B cell (primary cell): ENCODE measurements at places on chromosomes 6 and 20. TPM values are rescaled to one million over a fixed set of nuclear protein-coding genes. Genes with fewer than 3 reads are reported as not detected.
A peak's percentile ranks its signal among the peaks of the same experiment; 100 is the strongest.

Gene EPB41L1
- 0.12 TPM in 1 of 2 replicates, not detected in the other for polyA plus RNA-seq

DNA sequence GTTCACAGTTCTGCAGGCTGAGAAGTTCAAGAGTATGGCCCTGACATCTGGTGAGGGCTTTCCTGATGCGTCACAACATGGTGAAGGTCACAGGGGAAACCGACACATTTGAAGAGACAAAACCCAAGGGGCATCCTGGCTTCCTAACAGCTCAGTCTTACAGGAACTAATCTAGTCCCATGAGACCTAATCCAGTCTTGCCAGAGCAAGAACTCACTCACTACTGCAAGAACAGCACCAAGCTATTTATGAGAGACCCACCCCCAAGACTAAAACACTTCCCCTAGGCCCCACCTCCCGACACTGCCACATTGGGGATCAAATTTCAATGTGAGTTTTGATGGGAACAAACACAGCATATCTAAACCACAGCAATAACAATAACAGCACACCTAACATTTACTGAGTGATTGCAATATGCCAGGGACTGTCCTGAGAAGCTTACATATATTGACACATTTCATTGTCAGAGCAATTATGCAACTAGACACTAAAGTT is 46.6 kb downstream of the TPBG start:
- no peaks in the 10 kb centered on the region for H3K27me3 ChIP-seq
- no peaks in the 10 kb centered on the region for H3K4me1 ChIP-seq
- no peak for DNase-seq
- no peak overlapping the region for H3K4me3 ChIP-seq
- H3K36me3 ChIP-seq: no peaks in the 10 kb centered on the region

GRCh38 chr20:373171-373890 is 7.2 kb upstream of the TRIB3 start:
- no peaks in the 10 kb centered on the region for H3K4me1 ChIP-seq
- no peaks in the 10 kb centered on the region for H3K27me3 ChIP-seq
- no peak overlapping the region for H3K4me3 ChIP-seq
- H3K36me3 ChIP-seq: no peaks in the 10 kb centered on the region
- no peak overlapping the region for H3K27ac ChIP-seq

Gene C6orf141
- not detected in 2 replicates for polyA plus RNA-seq

GRCh38 chr6:168305096-168305749 is 14.4 kb downstream of the DACT2 start:
- no peak overlapping the region for H3K4me3 ChIP-seq
- DNase-seq: no peak
- H3K4me1 ChIP-seq: no peaks in the 10 kb centered on the region
- H3K27ac ChIP-seq: no peak overlapping the region
- no peaks in the 10 kb centered on the region for H3K27me3 ChIP-seq

Gene SLC17A5
- 2.1 and 3.8 TPM in 2 replicates for polyA plus RNA-seq

Gene EFCAB8
- 0.65 and 0.72 TPM in 2 replicates for polyA plus RNA-seq

DNA sequence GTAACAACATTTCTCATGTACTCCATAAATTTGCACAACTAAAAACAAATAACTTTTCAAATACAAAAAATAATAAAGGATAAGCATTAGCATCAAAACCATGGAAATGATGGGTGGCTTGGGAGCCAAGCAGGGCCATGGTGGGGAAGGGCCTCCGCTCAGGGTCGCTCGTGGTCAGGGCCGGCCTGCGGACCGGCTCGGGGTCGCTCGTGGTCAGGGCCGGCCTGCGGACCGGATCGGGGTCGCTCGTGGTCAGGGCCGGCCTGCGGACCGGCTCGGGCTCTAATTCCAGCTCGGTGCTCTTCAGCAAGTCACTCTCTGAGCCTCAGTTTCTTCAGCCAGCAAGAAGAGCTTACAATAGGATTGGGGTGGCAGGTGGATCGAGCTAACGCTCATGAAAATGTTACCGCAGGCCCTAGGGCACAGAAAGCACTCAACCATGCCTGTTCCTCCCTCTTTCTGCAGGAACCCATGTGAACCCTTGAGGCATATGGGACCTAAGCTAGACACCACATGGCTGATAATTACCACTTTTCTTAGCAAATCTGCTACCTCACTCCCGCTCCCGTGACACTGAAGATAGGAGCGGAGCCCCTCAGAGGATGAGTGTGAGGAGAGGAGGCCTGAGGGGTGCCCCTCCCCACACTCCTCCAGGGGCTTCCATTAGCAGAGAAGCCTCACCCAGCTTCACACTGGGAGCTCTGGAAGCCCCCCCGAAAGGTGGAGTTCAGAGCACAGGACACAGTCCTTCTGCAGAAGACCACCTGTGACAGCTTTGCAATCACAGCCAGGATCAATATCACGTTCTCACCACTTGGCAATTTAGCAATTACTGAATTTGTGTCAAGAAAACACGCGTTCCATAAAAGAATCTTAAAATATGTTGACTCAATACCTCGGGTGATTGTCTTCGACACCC is 103.0 kb downstream of the PSMB1 start:
- no peaks in the 10 kb centered on the region for H3K4me1 ChIP-seq
- no peak overlapping the region for H3K4me3 ChIP-seq
- no peaks in the 10 kb centered on the region for H3K27me3 ChIP-seq
- DNase-seq: peak; percentile 31
- H3K27ac ChIP-seq: no peak overlapping the region

Gene RNF39
- polyA plus RNA-seq: not detected in 2 replicates
